ENCODE measurements at places on chromosomes 6 and 20. TPM values are rescaled to one million over a fixed set of nuclear protein-coding genes. Genes with fewer than 3 reads are reported as not detected.

Gene SNX14
- 79.4 TPM for total RNA-seq

Gene DOK5
- 0.68 TPM for total RNA-seq

Gene SNAP91
- total RNA-seq, result not detected

Gene FAM184A
- 0.07 TPM for total RNA-seq

Gene EPPIN
- not detected for total RNA-seq

- no peak for DNase-seq
Measured at GRCh38 chr6:158713469-158713868, 63.6 kb downstream of the SYTL3 start.

- peak; percentile 43 for DNase-seq
Measured at GRCh38 chr20:2946988-2947961, 74.0 kb downstream of the PTPRA start.

DNA sequence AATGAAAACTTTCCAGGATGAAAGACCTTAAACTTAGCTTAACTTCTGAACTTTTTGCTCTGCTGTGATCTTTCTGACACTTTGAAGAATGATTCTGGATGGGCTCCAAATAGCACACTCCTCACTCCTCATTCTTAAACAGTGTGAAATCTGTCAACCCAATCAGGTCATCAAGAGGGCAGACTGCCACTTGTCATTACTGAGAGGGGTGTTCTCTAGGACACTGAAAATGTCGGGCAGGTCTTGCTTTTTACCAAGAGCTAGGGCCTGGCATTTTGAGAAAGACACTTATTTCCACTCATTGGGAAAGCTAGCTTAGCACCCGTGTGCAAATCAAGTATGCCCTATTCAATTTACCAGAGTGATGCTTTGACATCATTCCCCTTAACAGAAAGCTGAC, 122.2 kb downstream of the MTFR2 start:
- no peak for DNase-seq

GRCh38 chr6:32779036-32779435, 15.7 kb upstream of the HLA-DQB2 start:
- DNase-seq, result no peak

- DNase-seq, result no peak
Measured at GRCh38 chr6:155604991-155605390, 149.4 kb upstream of the NOX3 start.

- DNase-seq, result no peak
Measured at GRCh38 chr20:7772371-7772770, 167.9 kb downstream of the HAO1 start.

GRCh38 chr6:36805917-36806316, 33.3 kb downstream of the CPNE5 start:
- no peak for DNase-seq

DNA sequence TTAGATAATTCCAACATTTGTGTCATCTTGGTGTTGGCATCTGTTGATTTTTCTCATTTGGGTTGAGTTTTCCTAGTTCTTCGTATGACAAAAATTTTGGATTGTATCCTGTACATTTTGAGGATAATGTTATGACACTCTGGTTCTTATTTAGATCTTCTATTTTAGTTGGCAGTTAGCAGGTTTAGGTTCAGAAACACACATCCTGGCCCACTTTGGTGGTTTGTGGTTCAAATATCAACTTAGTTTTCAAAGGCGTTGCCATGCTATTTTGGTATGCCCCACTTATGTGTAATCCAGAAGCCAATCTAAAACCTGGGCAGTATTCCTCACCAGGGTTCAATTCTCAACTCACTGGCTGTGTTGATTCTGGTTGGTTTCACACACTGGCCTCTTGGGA, 68.2 kb downstream of the NOX3 start:
- no peak for DNase-seq

- no peak for DNase-seq
Measured at GRCh38 chr6:12152023-12152970, 137.9 kb upstream of the EDN1 start.

GRCh38 chr20:57325632-57326356, 3.8 kb upstream of the SPO11 start:
- DNase-seq, result no peak

DNA sequence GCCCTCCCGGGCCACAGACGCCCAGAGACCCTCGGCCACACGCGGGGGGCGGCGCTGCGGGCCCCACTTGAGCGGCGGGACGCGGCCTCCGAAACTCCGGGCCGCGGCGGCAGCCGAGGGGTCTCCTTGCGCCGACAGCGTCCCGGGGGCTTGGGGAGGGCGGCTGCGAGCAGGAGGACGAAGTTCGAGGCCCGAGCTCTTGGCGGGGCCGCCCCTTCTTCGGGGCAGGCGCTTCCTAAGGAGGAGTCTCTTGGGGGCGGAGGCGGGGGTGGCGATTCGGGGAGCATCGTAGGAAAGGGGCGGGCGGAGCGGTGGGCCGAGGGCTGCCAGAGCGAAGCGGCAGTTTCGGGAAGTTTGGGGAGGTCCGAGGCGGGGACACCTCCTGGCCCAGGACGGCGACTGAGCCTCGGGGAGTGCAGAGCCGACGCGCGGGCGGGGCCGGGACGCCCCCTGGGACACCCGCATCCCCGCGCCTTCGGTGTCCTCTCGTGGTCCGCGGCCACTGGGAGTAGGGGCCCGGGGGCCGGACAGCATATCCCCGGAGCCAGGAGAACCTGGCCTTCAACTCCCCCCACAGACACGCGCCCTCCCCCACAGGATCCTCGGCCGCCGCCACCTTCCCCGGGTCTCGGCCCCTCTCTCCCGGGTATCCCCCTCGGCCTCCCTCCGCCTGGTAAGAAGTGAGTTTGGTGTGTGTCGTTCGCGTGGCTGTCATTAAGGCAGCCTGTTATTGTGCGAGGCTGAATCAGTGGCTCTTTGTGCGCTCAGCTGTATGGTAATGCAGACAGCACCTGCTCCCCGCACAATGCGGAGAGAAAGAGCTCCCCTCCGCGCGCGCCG, 613 bp upstream of the DLL1 start:
- peak; percentile 63 for DNase-seq

GRCh38 chr6:147005499-147005898, 198.7 kb upstream of the STXBP5 start:
- DNase-seq, result no peak

All from G401 (cell line).